Cerebellar nuclear complex (tissue), 1 donor: ENCODE measurements at places on chromosomes 4 and X.

GRCh38 chr4:41709844-41710481, 38.6 kb downstream of the PHOX2B start:
- no peak for DNase-seq

DNA sequence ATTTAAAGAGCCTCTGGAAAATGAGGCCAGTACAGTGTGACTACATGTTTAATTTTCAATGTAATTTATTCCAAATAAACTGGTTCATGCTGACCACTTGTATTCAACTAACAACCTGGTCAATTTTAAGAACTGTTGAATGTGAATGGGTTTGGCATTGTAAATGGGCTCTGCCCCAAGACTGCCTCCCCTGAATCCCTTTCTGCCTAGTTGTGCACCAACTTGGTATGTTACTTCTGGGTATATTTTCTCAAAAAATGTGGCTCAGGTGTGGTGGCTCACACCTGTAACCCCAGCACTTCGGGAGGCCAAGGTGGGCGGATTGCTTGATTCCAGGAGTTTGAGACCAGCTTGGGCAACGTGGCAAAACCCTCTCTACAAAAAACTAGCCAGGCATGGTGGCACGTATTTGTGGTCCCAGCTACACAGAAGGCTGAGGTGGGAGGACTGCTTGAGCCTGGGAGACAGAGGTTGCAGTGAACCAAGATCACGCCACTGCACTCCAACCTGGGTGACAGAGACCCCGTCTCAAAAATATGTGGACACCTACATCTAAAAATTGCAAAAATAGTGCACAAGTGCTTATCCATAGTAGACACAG, 7.2 kb downstream of the RPL9 start:
- no peak for DNase-seq

DNA sequence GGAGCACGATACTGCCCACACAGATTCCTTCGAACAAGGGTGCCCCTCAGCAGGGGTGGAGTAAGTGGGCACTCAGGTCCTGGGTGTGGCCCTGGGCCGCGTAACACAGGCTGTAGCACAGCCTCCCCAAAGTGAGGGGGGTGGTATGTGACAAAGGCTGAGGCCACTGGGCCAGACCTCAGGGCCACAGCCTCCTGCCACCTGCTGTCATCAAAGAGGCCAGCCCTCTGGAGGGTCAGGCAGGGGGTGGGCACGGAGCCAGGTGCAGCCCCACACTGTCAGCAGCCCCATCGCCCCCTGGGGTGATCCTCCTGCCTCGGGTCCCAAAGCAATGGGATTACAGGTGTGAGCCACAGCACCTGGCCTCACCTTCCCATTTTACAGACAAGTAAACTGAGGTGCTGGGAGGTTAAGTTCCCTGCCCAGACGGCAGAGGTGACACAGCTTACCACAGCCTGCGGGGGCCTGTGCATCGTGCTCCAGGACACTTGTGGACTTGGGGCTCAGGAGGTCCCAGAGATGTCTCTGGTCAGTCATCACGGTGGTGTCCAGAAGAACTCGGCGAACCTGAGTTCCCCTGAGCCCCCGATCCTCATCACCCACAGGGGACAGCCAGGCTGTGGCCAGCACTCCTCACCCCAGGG, 27.5 kb upstream of the MXD4 start:
- no peak for DNase-seq

GRCh38 chr4:88953400-88953799, 103.6 kb downstream of the FAM13A start:
- no peak for DNase-seq

DNA sequence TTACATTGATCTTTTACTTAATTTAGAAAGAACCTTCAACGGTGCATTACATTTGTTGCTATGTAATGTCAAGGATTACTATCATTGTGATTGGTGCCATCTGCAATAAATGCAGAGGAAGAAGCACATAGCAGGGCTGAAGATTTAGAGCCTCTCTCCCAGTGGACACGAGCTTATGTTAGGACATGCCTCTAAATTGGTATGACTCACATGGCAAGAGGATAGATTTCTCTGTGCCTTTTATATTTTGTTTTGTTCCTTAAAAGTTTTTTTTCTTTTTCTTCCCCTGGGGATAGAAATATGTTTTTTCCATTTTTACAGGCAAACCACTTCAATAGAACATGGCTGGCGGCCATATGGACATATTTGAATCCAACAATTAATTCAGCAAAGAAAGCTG, 205.0 kb upstream of the HAND2 start:
- DNase-seq, result no peak

- DNase-seq, result no peak
These were observed 8.9 kb downstream of the COPS4 start for GRCh38 chr4:83043801-83044407.

- no peak for DNase-seq
These were observed 59.2 kb downstream of the RGS12 start for GRCh38 chr4:3351997-3352396.

GRCh38 chr4:5052726-5053425, 1.6 kb downstream of the STK32B start:
- DNase-seq, result no peak

DNA sequence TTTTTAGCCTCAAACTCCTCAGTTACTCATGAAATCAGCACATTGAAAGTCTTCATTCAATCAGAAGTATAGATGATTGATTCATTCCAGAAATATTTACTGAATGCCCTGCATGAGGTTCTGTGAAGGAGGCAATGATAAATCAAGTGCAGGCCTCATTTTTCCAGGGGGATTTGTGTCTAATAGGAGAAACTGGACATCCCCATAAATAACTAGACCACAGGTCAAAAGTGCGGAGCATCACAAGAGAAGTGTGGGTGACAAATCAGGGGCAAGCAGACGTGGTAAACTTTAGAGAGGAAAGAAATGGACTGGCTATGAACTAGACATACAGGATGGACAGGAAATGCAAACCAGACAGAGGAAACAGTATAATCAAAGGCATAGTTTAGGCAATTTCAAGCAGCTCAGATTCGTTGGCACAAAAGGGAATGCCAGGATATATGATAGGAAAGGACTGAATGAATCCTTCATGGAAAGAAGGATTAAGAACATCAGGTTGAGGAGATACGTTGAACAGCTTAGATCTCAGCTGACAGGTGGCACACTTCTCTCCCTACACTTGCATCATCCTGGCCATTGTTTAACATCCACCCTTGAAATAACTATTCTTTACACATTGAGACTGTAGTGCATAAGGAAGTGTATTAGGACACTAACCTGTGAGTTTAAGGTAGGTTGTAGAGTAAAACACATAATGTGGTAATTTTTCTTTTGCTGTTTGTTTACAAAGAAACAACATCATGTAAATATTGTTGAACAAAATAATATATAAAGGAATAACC, 69.6 kb upstream of the RASGEF1B start:
- DNase-seq, result no peak

GRCh38 chrX:110159865-110160264, 157.0 kb downstream of the TMEM164 start:
- no peak for DNase-seq

- DNase-seq, result no peak
These were observed 214.6 kb downstream of the PTTG2 start for GRCh38 chr4:38174801-38175200.

DNA sequence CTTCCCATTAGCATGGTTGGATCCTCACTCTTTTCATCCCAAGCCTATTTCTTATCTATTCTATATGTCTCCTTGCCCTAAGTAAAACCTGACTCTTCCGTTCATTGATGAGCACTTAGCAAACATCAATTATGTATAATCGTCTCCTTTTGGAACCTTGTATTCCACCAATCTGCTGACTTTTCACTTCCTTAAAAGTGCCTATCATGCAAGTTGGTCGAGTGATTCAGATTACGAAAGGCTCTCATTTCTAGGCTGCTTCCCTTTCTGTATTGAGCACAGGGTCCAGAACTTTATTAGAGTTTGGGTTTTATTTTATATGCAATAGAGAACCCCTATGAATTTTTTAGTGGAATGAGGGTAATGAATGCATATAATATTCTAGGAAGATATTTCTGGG, 27.1 kb upstream of the ALB start:
- DNase-seq, result no peak

- no peak for DNase-seq
These were observed 72.8 kb downstream of the SMIM20 start for GRCh38 chr4:25986807-25987206.

- no peak for DNase-seq
These were observed 76.8 kb upstream of the GC start for GRCh38 chr4:71860643-71861042.
